ENCODE measurements at places on chromosomes 1 and 21. TPM values are rescaled to one million over a fixed set of nuclear protein-coding genes. Genes with fewer than 3 reads are reported as not detected.

Gene CCDC190
- polyA plus RNA-seq: not detected

DNA sequence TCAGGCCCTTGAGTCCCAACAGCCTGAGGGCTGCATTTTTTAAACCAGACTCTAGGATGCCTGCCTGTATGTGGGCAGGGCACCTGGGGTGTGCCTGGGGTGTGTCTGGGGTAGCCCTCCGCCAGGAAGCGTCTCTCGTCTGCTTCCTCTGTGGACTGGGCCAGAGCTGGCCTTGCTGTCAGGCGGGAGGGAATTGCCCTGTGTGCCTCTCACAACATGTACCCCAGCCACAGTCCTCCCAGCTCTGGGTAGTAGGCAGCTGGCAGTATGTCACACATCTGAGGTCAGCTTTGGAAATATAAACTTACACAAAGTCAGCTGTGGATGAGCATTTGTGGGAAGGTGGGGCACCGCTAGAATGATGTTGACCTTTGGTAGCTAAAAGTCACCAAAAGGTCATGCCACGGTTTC lies 13.0 kb downstream of the TRAF5 start:
- no peaks in the 10 kb centered on the region for H3K27me3 ChIP-seq
- H3K27ac ChIP-seq: no peak overlapping the region
- H3K36me3 ChIP-seq: peaks cover 2% of the 10 kb centered on the region
- DNase-seq: no peak
- no peak overlapping the region for H3K4me3 ChIP-seq
- H3K4me1 ChIP-seq: peaks cover 19% of the 10 kb centered on the region

Gene TNNT2
- 0.78 TPM for polyA plus RNA-seq

DNA sequence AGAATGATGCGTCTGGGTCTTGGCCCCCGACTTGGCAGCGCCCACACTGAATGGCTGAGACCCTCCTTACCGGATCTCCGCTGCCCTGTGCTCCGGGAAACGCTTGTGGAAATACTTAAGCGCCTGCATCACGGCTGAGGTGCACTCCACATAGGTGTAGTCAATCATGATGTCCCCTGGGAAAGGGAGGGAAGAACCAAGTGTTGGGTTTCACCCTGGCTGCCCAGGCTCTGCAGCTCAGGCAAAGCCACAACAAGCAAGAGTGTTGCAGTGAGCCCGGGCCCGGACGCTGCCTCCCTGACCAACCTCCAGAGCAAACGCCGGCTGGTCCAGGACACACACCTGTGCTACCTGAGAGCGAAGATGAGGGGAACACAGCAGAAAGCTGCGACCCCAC lies 21.5 kb upstream of the SPATC1L start:
- H3K27me3 ChIP-seq: no peaks in the 10 kb centered on the region
- no peak for DNase-seq
- H3K4me1 ChIP-seq: no peaks in the 10 kb centered on the region
- H3K4me3 ChIP-seq: no peak overlapping the region
- peaks cover 21% of the 10 kb centered on the region for H3K36me3 ChIP-seq

Gene ALX3
- polyA plus RNA-seq: not detected

Gene OTUD3
- 2.2 TPM for polyA plus RNA-seq

DNA sequence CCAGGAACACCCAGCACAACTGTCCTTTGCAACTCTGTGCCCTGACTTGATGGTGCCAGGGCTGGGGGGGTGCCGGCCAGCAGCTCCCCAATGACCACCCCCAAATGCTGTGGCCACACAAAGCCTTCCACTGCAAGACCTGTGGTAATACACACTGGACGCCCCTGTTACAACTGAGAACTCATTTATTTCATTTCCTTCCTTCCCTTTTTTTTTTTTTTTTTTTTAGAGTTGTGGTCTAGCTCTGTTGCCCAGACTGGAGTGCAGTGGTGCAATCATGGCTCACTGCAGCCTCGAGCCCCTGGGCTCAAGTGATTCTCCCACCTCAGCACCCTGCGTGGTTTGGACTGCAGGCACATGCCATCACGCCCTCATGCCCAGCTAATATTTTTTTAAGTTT lies 25.2 kb downstream of the TP73 start:
- H3K27me3 ChIP-seq: no peaks in the 10 kb centered on the region
- no peaks in the 10 kb centered on the region for H3K36me3 ChIP-seq
- H3K4me3 ChIP-seq: no peak overlapping the region
- H3K4me1 ChIP-seq: peaks cover 9% of the 10 kb centered on the region
- H3K27ac ChIP-seq: no peak overlapping the region
- DNase-seq: no peak

DNA sequence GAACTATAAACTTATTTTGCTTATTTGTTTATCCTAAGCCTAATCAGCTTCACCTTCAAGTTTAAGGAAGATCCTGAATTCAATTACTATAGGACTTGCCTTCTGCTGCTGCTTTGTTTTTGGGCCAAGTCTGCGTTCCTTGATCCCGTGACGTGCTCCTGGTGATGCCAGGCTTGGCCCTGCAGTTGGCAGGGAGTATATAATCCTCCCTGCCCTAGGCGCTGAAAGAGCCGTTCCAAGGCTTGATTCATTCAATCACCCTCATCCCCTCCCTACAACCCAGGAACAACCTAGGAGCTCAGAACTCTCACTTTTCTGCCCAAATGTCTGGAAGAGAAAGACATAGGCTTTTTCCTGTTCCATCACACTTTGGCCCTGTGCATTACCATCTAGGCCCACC lies 12.4 kb upstream of the LRRN2 start:
- no peak for DNase-seq
- no peak overlapping the region for H3K4me3 ChIP-seq
- no peaks in the 10 kb centered on the region for H3K4me1 ChIP-seq

Gene FCN3
- polyA plus RNA-seq: 0.89 TPM

DNA sequence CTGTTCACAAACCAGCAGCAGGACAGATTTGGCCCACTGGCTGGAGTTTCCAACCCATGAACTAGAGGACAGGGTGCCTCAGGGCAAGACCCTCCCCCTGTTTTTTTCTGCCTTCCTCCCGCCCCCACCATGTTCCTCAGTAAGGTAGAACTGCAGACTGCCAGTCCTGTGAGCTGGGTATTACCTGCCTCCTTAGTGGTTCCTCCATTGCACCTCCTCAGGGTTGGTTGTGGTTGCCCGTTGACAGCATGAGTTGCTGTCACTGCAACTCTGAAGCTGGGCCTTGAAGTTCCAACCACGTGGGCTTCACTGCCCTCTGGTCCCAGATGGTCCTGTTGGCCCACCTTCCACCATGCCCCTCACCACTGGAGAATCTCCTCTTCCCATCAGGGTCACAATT lies 28.8 kb downstream of the TENT5C start:
- H3K27ac ChIP-seq: no peak overlapping the region
- H3K36me3 ChIP-seq: no peaks in the 10 kb centered on the region
- no peak overlapping the region for H3K4me3 ChIP-seq

Gene CFAP57
- polyA plus RNA-seq: not detected

Gene EXO1
- not detected for polyA plus RNA-seq

- no peak for DNase-seq
- H3K4me3 ChIP-seq: no peak overlapping the region
- no peaks in the 10 kb centered on the region for H3K4me1 ChIP-seq
- H3K36me3 ChIP-seq: no peaks in the 10 kb centered on the region
These were observed 48.3 kb downstream of the ATG4C start for GRCh38 chr1:62832276-62832675.

DNA sequence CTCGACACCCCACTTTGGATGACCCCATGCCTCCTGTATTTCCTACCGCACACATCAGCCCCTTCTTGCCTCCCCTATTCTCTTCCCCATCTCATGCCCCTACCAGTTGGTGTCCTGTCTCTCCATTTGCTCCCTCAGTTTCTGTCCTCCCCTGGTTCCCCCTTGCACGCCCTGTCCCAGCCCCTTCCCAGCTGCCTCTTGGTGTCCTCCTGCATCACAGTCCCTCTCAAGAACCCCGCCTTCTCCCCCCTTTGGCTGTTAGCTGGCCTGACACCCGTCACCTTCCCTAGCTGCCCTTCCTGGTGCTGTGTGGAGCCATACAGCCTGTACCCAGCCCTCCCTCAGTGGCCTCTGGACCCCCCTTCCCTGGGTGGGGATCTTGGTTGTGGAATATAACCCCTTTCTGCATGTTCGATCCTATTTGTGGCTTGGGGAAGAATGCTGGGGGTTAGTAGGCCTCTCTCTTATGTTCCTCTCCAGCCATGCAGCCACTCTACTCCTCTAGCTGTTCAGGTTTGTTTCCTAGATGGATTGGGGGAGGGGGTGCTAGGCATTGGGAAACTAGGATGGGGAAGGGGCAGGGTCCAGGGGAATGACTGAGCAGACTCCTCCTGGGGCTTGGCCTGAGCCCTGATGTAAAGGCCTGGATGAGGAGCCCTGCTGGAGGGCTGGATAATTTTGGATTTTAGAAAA lies 41.4 kb upstream of the NFASC start:
- H3K4me1 ChIP-seq: no peaks in the 10 kb centered on the region
- no peak overlapping the region for H3K27ac ChIP-seq

Gene STIL
- polyA plus RNA-seq: 0.54 TPM

GRCh38 chr1:45787905-45788304 lies 15.5 kb upstream of the MAST2 start:
- no peak overlapping the region for H3K4me3 ChIP-seq
- DNase-seq: no peak
- no peak overlapping the region for H3K27ac ChIP-seq

Gene CCDC185
- not detected for polyA plus RNA-seq

- H3K27me3 ChIP-seq: peaks cover 37% of the 10 kb centered on the region
- no peak overlapping the region for H3K27ac ChIP-seq
- H3K36me3 ChIP-seq: no peaks in the 10 kb centered on the region
- no peak overlapping the region for H3K4me3 ChIP-seq
These were observed 6.6 kb downstream of the LINGO4 start for GRCh38 chr1:151798571-151798970.

DNA sequence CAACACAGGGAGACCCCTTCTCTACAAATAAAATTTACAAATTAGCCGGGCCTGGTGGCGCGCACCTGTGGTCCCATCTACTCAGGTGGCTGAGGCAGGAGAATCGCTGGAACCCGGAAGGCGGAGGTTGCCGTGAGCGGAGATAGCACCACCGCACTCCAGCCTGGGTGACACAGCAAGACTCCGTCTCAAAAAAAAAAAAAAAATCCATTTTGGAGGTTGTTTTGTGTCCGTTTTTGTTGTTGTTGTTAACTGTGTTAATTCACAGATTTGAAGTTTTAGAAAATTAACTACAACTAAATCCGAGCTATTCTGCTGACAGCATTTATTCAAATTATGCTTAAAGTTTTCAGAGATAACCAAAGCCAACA lies 618 bp downstream of the CLCC1 start:
- peak overlapping the region; percentile 53 for H3K4me3 ChIP-seq
- no peaks in the 10 kb centered on the region for H3K27me3 ChIP-seq
- DNase-seq: peak; percentile 65
- H3K27ac ChIP-seq: peak overlapping the region; percentile 90
- no peaks in the 10 kb centered on the region for H3K36me3 ChIP-seq
- peaks cover 3% of the 10 kb centered on the region for H3K4me1 ChIP-seq
